ENCODE measurements at places on chromosomes 4 and X. TPM values are rescaled to one million over a fixed set of nuclear protein-coding genes. Genes with fewer than 3 reads are reported as not detected.

Gene ADGRG2
- total RNA-seq: 0.68 TPM

Gene USP11
- 33.1 TPM for total RNA-seq

Gene TRPC5OS
- total RNA-seq: not detected

DNA sequence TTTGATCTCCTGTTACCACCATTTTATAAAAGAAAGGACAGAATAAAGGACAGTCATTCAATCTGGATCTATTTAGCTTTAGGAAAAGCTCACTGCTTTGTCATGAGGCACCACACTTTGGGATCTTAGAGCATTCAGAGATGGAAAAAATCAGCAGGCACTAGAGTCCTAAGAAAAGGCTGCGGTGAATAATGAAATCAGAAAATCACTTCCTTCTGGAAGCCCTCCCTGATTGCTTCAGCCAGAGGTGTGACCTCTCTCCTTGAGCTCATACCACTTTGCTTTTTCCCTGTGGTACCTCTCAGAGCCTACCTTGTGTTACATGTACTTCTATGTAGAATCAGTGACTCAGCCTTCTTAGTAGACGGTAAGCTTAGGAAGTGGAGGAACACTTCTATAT lies 8.7 kb upstream of the TRPC5OS start:
- no peak for DNase-seq

DNA sequence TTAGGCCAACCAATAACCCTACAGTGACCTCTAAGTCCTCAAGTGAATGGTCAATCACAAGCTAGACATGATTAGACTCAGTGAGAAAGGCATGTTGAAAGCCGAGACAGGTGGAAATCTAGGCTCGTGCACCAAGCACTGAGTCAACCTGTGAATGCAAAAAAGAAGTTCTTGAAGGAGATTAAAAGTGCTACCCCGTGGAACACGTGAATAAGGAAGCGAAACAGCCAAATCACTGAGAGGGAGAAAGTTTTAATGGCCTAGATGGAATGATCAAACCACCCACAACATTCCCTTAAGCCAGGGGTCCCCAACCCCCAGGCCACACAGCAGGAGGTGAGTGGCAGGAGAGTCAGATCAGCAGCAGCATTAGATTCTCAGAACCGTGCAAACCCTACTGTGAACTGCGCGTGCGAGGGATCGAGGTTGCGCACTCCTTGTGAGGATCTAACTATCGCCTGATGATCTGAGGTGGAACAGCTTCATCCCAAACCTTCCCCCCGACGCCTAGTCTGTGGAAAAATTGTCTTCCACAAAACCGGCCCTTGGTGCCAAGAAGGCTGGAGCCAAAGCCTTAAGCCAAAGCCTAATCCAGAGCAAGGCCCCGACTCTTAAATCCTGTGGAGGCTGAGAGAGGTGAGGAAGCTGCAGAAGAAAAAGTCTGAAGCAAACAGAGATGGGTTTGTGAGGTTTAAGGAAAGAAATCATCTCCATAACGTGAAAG lies 19.5 kb upstream of the PDE6B start:
- no peak for DNase-seq
